ENCODE measurements at places on chromosomes 12 and 14.

DNA sequence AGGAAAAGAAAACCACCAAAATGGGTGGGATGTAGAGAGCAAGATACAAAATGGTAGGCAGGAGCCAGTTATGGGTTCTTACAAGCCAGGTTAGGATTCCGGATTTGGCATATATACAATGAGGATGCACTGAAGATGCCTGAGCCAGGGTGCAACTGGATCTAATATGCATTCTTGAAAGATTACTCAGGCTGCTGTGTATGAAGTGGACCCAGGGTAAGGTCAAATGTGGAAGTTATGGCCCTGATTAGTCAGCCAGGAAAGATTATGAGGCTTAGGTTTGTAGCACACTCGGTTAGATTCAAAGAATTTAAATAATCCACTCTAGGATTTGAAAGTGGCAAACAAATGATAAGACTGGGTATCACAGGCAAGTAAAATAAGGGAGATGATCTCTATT is 1750.7 kb upstream of the FLRT2 start:
- peak; percentile 59 for DNase-seq

GRCh38 chr14:67618617-67619063 is 1.1 kb upstream of the ARG2 start:
- peak; percentile 97 for DNase-seq

- DNase-seq, result no peak
Observed at GRCh38 chr14:73725116-73726024, 11.2 kb upstream of the PNMA1 start.

DNA sequence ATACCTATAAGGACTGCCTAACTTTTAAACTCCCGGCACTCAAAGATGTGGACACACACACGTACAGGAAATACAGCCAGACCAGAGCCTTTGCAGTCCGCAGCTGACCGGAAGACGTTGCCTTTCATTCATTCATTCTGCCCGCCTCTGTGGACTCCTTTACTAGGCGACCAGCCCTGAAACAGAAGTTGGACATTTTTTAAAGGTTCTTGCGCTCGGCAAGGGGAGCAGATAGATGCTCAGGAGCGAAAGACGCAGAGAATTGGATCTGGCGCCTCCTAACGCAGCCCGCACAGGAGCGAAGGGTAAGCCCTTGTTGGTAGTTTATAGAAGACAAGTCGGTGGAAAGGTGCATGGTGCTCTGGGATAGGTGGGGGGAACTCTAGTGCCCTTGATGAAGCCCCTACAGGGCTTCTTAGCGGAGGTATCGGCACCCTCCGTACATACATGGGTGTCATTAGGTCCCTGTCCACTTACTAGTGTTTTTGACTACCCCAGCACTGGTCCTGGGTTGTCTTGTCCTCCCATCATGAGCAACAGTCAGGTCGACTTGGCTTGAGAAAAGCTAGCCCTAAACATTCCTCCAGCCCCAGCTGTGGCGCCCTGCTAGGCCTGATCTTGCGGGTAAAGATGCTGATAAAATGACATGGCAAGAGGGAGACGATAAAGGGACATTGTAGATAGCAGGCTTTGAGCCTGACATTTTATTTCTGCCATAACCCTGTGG is at the start of gene KDM2B:
TSS of gene KDM2B (minus strand) at position 65 of the 727 bp plus-strand sequence. CDS start 112 bp downstream, outside the sequence.
- no peak for DNase-seq

DNA sequence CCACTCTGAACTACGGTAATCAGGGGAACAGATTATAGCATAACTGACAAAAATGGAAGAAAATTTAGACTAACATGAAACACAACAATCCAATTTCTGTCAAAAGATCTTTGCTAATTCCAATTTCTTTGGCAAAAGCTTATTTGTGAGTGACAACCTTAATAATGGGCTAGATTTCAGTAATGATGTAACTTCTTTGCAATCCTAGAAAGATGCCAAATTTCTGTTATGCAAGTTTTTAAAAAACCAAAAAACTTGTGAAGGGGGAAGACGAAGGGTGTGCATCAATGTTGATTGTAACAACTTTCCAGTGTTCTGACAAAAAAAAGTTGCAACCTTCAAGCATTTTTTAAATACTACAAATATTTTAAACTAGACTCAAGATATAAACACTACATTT is 59.9 kb downstream of the DICER1 start:
- no peak for DNase-seq

DNA sequence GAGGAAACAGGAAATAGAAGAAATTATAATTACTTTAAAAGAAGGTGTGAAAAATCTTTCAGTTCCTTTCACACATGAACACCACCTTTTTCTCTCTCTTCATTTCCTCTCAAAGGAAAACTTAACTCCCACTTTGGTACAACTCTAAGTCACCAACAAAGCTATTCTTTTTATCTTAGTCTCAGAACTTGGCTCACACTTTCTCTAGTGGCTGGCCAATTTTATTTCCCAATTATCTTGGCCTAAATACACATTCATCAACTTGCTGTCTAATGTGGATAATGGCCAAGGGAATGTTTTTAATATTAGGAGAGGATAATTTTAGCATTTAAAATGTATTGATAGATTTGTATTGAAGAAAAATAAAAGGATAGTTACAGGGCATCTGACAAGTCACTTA is 64.5 kb upstream of the NAV3 start:
- DNase-seq, result no peak

GRCh38 chr14:49946320-49947141 is 53.6 kb downstream of the ARF6 start:
- peak; percentile 73 for DNase-seq

- no peak for DNase-seq
Observed at GRCh38 chr12:1913377-1914113, 4.9 kb downstream of the CACNA2D4 start.

- DNase-seq, result no peak
Observed at GRCh38 chr12:72077111-72077820, 138.6 kb downstream of the TPH2 start.

DNA sequence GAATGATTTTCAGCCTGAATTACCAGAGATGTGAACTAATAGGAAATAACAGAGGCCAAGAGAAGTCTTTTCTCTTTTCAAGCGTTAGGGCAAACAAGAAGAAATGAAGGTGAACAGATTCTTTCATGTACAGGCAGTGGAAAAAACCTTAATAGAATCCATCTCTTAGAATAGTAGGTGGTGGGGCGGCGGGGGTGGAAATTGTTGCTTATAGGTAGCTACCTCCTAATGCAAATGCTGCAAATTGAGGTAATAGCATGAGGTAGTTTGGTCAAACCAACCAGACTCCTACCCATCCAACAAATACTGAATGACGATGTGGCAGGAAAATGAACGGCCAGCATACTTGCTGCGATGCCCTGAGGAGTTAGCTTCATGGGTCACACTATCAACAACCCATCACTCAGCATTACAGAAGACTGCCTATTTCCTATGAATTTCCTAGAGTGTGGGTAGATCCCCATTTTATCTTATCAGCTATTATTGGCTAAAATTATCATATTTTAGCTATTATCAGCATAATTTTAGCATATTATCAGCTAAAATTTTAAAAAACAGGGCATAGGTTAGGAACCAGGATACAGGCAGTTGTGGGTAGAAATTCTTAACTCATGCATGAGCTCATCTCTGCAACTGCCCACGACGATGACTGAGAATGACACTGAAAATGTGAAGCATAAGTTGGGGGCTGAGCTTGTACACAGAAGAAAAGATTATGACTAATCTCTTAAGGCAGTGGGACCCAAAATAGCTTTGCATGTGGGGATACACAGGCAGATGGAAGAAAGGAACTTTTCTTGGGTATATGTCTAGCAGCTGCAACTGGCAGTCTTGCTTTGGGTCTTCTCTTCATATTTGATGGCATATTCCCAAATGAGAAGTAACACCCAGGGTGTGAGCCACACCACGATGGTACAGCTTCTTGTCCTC is 68.7 kb downstream of the NIN start:
- DNase-seq, result peak; percentile 45

GRCh38 chr14:75158843-75159614 is 17.4 kb downstream of the TMED10 start:
- DNase-seq, result no peak

DNA sequence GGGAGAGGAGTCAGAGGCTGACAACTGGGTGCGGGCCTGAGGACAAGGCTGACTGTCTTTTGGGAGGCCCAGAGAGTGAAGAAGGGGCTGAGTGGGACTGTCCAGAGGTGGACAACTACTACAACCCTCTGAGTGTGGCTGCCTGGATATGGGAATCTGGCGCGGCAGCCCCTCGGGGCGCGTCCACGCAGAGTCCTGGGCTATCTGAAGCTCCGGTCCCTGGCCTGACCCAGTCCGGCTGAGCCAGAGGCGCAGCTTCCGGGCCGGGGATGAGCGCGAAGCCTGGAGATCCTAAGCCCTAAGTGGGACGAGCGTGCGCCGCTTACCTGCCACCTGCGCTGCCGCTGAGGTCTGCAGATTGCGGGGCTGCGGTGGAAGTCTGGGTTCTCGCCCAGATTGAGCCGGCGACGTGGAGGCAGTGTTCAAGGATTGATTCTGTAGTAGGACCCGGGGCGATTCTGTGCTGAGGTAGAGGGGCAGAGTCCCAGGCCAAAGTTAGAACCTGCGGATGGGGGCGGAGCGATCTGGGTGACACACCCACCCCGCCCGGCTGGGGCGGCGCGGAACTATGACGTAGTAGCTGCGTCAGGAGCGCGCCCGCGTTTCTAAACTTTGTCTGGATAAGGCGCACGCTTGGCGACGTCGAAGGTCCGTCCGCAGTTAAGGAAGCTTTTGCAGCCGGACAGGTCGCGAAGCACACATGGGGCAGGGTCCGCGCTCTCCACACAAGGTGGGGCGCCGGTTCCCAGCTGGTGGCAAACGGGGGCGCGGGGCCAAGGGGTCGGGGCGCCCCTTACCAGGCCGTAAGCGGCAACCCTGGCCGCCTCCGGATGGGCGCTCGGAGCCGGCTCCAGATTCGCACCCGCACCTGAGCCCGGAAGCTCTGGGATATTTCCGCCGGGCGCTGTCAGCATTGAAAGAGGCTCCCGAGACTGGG is at the start of the genes DHRS1 and NOP9:
TSS of gene DHRS1 (minus strand) at position 526 of the 937 bp plus-strand sequence. CDS start 674 bp downstream, outside the sequence.
TSS of gene NOP9 (plus strand) at position 596 of the 937 bp plus-strand sequence. CDS start at position 701, 105 bp downstream.
- DNase-seq, result peak; percentile 81

DNA sequence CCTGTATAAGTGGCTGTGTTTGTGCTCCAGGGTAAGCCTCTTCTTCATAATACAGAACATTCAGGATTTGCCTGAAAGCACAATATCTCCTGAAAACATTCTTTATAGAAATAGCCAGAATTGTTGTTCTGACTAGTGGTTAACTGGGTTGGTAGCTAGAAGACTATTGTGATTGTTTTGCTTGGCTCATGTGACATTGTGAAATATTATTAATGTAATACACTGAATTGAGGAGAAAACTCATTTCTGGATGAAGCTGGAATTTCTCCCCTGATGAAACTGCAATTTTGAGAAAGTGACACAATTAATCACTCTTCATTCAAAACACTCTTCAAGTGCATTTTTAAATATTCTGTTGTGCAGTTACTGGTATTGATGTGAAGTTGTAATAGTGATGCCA is 172.3 kb upstream of the PTPRQ start:
- no peak for DNase-seq
